ENCODE measurements at places on chromosomes 6 and 20.

- peak; percentile 35 for DNase-seq
Measured at GRCh38 chr6:18280084-18280483, 15.8 kb upstream of the DEK start.

- DNase-seq: no peak
Measured at GRCh38 chr6:129206821-129207220, 323.9 kb downstream of the LAMA2 start.

- DNase-seq: no peak
Measured at GRCh38 chr6:111494951-111495635, 12.1 kb upstream of the REV3L start.

DNA sequence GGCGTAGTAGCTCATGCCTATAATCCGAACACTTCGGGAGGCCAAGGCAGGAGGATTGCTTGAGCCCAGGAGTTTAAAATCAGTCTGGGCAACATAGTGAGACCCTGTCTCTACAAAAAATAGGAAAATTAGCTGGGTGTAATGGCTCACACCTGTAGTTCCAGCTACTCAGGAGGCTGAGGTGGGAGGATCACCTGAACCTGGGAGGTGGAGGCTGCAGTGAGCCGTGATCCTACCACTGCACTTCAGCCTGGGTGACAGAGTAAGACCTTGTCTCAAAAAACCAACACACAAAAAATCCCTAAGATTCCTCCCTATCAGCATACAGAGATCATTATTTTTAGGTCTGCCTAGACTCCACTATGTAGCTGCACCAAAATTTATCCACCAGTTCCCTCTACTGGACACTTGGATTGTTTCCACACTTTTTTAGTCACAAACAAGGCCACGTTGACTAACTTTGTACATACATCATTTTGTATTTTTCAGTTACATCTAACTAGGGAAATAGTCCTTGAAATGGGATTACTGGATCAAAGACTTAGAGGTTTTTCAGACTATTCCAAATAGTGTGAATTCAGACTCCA lies 3.6 kb upstream of the PHF1 start:
- DNase-seq: no peak

- DNase-seq: no peak
Measured at GRCh38 chr6:149254253-149254652, 63.3 kb upstream of the TAB2 start.

DNA sequence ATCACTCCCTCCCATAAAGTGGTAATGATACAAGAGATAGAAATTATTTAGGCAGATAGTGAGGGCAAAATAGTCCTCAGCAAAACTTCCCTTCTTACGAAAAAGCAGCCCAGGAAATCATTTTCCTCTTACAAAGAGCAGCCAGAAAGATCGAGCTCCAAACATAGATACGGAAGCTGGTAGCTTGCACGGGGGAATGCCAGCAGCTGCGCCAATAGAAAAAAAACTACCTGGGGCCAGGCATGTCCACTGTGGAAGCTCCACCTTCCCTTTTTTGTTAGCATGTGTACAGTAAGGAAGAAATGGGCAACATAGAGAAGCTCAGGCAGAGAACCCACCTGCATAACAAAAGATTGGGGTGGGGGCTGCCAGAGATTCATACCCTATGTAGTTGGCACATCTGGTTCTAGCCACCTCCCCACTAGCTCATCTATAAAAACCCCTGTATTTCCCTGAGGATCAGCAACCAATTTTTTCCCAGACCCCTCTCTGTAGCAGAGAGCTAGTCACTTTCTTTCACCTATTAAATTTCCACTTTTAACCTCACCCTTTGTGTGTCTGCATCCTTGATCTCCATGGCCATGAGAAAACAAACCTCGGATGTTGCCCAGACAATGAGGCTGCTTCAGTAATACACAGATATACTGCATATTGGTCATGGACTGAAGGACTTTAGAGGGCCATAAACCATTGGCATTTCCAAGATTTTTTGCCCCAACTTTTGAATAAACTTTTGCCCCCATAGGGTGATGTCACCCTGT lies 52.1 kb downstream of the SOD2 start:
- no peak for DNase-seq

DNA sequence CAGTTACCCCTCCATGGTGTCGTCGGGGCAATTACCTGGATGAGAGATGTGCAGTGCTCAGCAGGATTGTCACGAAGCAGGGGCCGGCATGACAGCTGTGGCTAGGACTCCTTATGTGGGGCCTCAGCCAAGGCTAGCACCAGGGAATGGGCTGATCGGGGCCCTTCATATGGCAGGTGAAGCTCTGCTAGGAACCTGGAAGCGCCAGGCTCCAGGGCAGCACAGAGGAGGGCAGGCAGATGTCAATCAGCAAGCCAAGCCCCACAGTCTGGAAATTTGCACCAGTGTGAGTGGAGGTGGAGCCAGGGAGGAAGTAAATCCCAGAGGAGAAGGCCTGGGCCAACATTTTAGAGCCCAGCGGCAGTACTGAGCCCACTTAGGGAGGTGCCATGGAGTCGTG lies 21.2 kb downstream of the SYNDIG1 start:
- no peak for DNase-seq

GRCh38 chr20:53980031-53980465 lies 90.3 kb downstream of the BCAS1 start:
- peak; percentile 49 for DNase-seq

DNA sequence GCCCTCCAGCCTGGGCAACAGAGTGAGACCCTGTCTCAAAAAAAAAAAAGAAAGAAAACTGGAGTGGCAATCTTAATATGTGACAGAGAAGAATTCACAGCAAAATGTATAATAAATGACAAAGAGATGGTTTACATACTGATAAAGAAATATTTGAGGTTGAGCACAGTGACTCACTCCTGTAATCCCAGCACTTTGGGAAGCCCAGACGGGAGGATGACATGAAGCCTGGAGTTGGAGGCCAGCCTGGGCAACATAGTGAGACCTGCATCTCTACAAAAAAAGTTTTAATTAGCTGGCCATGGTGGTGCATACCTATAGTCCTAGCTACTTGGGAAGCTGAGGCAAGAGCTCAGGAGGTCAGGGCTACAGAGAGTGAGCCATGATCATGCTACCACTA lies 12.4 kb upstream of the DEFB118 start:
- DNase-seq: no peak

GRCh38 chr20:23434521-23435313 lies 4.8 kb upstream of the CSTL1 start:
- no peak for DNase-seq

GRCh38 chr6:138988469-138988834 lies 399 bp upstream of the REPS1 start:
- no peak for DNase-seq

DNA sequence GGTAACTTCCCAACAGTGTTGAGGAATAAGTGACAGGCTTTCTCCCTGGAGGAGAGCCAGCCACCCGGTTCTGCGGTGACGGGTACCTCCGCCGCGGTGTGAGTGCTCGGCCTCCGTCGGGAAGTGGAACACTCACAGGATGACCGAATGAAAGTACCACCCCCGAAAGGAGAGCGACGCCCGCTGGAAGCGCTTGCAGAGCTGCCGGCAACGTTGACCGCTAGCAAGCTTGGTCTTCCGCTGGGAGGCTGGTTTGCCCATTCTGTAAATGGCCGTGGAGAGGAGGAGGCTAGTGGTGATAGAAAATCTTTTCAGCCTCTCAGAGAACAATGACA lies 614 bp upstream of the TMEM242 start:
- peak; percentile 77 for DNase-seq

DNA sequence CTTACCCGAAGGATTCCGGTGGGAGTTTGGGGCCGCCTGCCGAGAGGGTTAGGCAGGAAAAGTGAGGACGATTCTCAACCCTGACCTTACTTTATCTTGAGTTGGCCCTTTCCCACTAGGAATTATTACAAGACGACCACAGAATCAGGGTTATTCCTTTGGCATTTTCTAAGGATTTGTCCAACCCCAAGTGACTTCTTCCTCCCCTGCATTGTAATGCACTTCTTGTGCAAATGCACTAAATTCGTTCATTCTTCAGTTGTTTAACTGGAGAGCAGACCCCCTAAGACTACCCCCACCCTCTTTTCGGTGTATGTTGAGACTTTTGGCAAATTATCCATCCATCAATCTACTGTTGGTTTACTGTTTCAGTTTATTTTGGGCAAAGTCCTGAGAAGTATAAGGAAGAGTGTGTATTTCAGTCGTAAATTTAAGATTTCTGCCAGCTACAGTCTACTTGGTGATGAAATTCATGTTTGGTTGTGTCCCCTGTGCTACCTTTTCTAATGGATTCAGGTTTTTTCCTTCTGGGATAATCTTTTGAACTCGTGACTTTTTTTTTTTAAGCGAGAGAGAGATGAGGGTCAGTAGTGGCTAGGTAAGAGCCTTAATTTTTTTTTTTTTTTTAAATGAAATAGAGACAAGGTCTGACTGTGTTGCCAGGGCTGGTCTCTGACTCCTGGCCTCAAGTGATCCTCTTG lies 611 bp upstream of the TMEM217 start:
- DNase-seq: no peak

GRCh38 chr6:131635384-131636340 lies 1.4 kb upstream of the ENPP3 start:
- DNase-seq: no peak

- DNase-seq: no peak
Measured at GRCh38 chr6:27685279-27685678, 212.4 kb upstream of the ZNF184 start.

DNA sequence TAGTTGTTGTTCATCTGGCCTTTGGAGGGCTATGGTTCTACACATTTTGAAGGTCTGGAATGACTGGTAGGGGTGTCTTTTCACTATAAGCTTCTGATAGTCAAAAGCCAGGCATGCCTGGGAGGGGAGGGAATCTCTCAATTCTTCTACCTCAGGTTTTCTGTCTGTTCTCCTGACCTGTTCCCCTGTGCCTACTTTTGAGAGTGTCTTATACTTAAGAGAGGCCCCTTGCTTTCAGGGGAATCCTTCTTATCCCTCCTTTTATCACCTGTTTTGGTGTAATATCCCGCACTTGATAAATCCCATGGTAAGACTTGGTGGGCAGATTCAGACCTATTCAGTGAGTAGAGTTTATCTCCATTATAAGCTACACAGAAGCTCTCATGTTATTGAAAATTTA lies 10.4 kb upstream of the SLC13A3 start:
- no peak for DNase-seq

DNA sequence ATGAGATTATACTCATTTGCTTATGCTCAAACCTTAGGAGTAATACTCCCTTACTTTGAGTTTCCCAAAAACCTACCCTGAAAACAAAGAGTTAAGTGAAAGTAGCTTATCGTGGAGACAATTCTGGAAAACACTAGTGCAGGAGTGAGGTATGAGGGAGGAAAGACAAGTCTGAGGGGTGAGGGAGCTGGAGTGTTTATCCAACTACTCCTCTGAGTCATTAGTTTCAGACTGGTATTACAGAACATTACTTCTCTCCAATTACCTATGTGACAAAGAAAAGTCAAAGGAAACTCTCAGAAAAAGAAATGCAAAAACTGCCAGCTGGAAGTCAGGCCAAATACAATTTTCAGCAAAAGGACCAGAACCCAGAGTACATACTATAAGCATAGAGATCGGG lies 171.1 kb upstream of the SPTLC3 start:
- DNase-seq: no peak

- DNase-seq: no peak
Measured at GRCh38 chr6:123888771-123889513, 85.3 kb downstream of the NKAIN2 start.

DNA sequence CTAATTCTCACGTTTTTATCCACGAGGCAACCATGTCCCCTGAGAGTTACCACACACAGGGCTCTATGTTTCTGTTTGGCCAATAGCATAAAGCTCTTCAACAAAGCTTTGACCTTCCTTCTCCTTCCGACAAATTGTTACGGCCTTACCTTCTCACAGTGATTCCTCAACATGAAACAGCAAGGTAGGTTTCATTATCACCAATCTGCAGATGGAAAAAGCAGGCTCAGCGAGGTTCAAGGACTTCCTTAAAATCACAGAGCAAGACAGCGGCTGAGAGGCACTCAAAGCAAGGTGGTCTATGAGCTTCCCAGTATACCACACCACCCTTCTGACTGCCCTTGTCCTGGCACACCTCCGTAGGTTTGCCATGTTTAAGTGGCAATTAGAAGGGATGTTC lies 360.0 kb downstream of the CD83 start:
- DNase-seq: no peak

- no peak for DNase-seq
Measured at GRCh38 chr6:13526727-13527670, 39.6 kb upstream of the GFOD1 start.
